ENCODE measurements at places on chromosomes 5 and 9. TPM values are rescaled to one million over a fixed set of nuclear protein-coding genes. Genes with fewer than 3 reads are reported as not detected.

Gene P4HA2
- total RNA-seq: 77.3 TPM

GRCh38 chr5:139566611-139567010 is 5.5 kb downstream of the UBE2D2 start:
- no peak for DNase-seq

GRCh38 chr5:88045931-88046461 is 222.6 kb downstream of the TMEM161B start:
- DNase-seq: no peak

GRCh38 chr9:90941661-90942060 is 140.0 kb downstream of the SYK start:
- no peak for DNase-seq

DNA sequence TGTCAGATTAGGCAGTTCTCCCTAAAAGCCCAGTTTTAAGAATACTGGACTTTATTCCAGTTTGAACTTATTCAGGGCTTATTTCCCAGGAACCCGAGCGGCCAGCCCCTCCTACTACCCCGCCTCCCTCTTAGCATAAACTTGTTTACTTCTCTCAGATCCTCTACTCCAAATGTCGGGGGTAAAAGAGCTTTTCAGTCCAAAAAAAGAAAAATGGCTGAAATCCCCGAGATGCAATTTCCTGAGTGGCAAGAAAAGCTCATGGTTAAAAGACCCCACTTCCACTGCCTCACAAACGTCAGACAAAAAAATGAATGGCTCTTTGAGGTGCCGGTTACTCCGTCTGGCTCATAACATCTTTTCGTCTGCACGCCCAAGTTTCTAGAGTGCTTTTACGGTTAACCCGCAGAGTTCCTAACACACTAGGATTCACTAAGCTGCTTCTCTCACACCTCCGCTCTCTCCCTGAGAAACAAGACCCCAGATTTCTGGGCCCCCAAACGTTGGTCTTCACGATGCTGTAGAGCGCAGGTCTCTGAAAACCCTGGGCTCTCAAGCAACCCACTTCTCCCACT is 402 bp downstream of the BRD8 start:
- DNase-seq: peak; percentile 69

- DNase-seq: no peak
Measured at GRCh38 chr5:160434022-160434531, 12.4 kb downstream of the PTTG1 start.
